T-helper 2 cell (primary cell): ENCODE measurements at places on chromosomes 3 and 15.

GRCh38 chr15:51193526-51193925 lies 98.8 kb upstream of the TNFAIP8L3 start:
- no peak for DNase-seq

DNA sequence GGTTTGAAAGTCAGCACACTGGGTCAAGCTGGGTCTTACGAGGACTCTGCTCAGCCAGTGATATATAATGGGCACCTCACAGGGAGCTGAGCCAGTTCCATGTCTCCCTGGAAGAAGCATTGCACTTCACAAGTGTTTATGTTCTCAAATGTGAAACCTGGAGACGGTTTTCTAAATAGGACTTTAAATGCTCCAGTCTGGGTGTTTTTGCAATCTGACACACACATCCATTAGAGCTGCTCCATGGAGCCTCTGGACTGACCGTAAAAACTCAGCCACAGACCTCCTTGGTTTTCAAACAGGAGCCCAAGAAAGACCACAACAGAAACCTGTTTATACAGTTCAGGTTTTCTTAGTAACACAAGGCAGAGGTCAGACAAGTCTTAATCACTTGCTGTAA lies 201.3 kb upstream of the LRIG1 start:
- no peak for DNase-seq

DNA sequence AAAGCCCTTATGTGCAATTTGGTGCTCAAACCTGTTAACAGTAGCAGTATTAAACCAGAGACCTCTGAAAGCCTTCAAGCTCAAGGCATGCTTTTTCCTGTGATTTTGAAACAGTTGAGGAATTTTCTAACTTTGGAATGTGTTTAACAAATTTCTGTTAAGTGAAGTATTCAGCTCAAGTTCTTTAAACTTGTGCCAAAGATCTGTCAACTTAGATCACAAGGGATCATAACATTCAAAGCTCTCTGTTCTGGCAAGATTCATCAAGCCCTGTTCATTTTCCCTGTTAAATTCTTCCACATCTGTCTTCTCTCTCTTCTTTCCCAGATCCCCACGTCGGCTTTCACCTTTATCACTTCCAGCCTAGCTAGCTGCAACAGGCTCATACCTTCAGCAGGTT lies 28.8 kb upstream of the RYK start:
- no peak for DNase-seq

GRCh38 chr15:91853948-91854638 lies 585 bp downstream of the SLCO3A1 start:
- DNase-seq = peak; percentile 56

GRCh38 chr3:99175276-99175812 lies 273.8 kb upstream of the DCBLD2 start:
- no peak for DNase-seq

DNA sequence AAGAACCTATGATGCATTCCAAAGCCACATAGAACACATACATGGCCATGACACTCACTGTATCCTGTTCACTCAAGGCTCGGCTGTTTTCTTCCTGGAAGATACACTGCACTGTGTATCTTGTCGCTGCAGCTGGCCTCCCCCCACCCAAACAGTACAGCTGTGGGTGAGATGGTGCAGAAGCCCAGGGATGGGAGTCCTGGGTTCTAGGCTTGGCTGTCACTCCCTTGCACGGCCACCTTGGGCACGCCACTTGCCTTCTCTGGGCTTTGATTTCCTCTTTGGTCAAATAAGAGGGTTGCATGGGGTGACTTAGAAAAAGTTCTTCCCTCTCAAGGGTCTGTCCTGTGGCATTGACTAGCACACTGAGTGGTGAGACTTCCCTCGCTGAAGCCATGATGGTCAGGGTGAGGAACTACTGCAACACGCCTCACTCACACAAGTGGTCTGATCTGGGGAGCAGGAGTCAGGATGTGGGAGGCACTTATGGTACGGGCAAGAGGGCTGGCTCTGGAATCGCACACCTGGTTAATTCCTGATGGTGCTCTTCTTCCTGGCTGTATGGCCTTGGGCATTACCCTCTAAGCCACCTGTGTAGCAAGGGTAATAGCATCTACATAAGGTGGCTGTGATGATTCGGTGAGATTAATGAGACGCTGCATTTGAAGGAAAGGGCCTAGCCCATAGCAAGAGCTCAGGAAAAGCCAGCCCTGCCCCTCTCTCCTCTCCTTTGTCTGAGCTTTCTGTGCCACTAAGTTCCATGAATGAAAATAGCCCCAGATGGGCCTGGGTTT lies 44.0 kb downstream of the ANP32A start:
- DNase-seq = no peak

DNA sequence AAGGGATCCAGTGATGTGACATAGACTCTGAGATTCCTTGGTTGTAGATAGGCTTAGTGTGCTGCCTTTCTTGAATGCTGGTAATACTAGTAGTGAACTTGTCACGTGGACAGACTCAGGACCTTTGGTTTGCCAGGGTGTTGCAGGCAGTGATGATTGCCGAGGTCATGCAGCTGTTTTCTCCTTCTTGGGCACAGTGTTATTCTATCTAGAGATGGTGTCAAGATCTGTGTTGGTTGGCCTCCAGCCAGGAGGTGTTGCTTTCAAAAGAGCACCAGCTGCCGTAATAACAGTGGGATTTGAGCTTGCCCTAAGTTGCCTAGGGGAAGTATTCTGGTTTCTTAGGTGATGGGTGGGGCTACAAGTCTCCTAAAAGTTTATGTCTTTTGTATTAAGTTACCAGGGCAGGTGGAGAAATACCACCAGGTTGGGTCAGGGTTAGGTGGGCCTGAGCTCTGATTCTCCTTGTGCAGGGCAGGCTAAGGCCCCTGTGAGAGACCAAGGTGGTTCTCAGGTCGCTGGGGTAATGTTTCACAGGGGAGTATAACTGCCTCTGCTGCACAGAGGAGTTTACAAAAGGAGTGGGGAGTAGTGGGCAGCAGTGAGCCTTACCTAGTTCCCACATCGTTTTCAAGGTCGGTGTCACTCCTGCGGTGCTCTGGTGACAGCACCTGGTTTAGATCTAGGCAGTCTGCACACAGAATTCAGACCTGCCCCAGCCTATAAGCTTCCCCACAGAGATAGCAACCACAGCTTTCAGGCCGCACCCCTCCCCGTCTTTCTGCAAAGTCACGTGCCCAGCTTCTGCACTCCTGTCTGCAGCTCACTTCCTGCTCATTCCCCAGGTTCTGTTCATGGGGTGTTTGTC lies 350.3 kb downstream of the DOCK3 start:
- peak; percentile 94 for DNase-seq
